NCI-H524 treated with DMSO at 0.1 percent for 48 hours (cell line): ENCODE measurements at places on chromosomes 3 and 15.

DNA sequence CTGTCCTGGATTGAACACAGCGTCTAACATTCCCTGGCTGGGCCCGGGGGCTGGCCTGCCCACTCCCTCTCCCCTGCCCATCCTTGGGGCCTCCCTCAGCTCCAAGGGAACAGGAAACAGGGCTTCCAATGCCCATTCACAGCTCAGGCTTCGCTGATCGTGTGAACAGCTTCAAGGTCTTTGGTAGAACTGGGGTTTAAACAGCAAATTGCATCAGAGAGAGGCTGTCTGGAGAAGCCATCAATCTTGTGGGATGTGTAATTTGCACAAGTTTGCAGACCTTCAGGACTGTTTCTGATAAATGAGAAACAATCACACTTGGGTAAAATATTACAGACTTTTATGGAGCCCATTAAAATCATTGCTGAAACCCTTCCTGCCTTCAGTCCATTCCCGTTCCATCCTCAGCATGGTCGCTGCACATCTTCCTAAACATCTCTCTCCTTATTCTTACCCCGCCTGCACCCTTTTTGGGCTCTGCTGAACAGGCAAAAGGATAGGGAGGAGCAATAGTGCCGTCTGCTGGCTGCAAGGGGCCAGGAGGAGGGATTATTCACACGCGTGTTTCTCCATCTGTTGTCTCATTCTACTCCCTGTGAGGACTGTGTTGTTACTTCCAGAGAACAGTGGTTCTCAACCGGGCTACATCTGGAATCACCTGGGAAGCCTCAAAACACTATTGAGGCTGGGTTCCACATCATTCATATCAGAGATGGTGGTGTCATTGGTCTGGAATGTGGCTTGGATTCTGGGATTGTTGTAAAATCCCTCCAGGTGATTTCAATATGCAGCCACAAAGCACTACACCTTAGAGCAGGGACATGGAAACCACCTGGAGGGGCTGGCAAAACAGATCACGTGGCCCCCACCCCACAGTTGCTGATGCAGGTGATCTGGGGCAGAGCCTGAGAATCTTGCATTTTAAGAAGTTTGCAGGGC lies 116.3 kb downstream of the CLSTN2 start:
- DNase-seq: peak; percentile 83

GRCh38 chr15:50218291-50218690 lies 36.3 kb downstream of the SLC27A2 start:
- DNase-seq: no peak

DNA sequence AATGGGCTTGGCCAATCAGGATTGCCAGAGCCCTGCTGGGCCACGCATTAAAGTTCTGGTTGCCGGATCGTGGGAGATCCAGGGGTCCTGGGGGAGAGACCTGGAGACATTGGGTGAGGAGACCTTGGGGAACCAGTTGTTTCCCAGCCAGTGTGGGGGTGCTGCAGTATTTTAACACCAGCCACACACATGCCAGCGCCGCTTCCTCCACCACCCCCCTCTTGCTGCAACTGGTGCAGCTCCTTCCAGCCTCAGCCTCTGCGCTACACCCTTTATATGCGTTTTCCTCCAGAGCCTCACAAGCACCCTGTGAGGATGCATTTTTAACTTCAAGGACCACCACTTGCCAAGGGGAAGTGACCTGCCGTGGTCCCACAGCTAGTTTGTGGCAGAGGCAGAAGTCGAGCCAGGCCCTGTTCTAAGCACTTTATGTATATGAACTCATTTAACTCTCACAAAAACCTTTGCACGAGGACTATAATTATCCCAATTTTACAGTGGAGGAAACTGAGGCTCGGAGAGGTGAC lies 29.4 kb upstream of the GRIP2 start:
- DNase-seq: no peak

DNA sequence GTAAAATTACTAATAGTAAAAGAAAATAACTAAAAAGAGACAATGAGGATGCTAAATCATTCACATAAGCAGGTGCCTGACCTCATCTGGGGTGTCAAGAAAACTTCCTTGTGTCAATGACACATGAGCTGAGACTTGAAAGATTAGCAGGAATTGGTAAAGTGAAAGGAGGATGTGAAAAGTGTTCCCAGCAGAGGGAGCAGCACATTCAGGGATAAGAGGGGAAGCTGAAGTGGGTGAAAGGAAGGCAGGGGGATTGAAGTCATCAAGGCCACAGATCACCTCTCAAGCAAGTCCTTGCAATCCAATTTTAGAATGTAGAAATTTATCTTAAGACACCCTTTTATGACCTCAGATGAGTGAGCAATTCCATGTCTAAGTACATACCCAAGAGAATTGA lies 60.2 kb upstream of the ACP3 start:
- DNase-seq: peak; percentile 43

- no peak for DNase-seq
Measured at GRCh38 chr15:87633525-87633924, 623.0 kb downstream of the NTRK3 start.

GRCh38 chr3:172312001-172312400 lies 136.3 kb downstream of the GHSR start:
- DNase-seq: no peak

DNA sequence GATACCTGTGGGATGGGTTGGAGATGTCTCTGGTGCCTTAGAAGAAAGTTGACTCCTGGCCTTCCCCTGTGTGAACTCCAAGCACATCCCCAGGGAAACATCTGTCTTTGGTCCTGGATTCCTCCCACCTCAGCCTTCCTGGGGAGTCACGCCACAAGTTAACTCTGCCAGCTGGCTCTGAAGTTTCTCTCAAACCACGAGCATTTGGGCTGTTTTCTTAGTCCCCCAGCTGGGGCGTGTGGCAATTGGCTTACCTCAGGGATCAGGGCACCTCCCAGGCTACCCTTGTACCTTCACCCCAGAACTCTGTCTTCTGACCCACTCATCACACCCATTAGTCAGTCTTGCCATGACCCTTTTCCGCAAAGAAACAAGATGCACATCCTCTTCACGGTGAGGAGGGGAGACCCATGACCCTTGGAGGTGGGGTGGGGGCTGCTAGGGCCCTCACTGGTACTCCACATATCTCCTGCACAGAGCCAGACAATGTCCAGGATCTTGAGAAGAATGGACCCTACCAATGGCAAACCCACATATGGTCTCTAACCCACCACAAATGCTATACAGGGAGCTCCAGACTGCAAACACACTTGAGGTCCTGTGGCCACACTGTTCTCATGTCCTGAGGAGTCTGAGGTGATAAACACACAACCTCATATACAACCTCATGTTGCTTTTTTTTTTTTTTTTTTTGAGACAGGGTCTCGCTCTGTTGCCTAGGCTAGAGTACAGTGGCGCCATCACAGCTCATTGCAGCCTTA lies 3.9 kb downstream of the NEIL1 start:
- DNase-seq: no peak

DNA sequence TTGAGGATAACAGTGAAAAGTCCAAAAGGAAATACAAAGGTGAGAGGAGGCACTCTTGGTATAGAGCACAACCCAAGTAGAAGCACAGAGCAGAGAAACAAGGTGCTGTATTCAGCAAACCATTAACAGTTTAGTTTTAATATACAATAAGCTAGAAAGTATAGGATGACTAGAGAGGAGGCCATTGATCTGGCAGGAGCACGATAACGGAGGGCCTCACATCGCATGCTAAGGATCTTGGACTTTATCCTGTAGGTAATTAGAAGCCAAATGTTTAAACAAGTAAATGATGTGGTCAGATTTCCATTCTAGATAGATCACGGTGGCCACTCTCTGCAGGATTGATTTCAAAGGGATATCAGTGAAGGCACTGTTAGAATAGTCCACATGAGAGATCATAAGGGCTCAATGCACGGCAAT lies 935.0 kb downstream of the ROBO1 start:
- no peak for DNase-seq

DNA sequence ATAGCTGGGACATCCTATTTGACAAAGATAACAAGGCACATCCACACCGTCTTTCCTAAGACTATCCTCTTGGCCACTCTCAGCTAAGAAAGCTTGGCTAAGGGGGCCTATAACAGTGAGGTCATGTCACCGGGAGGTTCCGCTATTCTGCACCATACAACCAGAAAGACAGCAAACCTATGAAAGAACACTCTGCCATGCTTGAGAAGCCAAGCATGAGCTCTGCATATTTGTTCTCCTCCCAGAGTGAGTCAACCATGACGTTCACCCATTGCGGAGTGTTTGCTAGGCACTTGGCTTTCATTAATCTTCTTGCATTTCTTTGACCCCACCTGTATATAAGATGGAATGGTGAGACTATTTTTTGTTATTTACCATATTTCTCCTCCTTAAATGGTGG lies 141.2 kb downstream of the GMNC start:
- no peak for DNase-seq

GRCh38 chr3:34890247-34890646 lies 749.1 kb upstream of the ARPP21 start:
- DNase-seq: no peak

DNA sequence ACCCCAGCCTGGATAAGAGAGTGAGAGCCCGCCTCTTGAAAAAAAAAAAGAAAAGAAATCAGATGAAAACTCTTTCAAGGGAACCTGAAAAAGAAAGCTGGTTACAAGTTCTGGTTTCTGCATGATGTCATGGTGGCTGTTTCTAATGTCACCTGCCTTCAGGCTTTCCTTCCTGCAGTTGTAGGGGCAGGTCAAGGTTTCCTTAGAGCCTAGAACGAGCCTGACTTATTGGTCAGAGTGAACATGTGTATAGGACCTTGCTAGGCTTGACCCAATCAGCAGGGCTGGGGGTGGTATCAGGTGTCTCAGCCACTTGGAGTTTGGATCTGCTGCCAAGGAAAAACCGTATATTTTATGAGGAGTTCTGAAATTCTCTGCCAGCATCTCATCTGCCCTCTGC lies 3.8 kb downstream of the IVD start:
- DNase-seq: no peak

GRCh38 chr15:41648097-41648496 lies 12.1 kb upstream of the MGA start:
- no peak for DNase-seq

DNA sequence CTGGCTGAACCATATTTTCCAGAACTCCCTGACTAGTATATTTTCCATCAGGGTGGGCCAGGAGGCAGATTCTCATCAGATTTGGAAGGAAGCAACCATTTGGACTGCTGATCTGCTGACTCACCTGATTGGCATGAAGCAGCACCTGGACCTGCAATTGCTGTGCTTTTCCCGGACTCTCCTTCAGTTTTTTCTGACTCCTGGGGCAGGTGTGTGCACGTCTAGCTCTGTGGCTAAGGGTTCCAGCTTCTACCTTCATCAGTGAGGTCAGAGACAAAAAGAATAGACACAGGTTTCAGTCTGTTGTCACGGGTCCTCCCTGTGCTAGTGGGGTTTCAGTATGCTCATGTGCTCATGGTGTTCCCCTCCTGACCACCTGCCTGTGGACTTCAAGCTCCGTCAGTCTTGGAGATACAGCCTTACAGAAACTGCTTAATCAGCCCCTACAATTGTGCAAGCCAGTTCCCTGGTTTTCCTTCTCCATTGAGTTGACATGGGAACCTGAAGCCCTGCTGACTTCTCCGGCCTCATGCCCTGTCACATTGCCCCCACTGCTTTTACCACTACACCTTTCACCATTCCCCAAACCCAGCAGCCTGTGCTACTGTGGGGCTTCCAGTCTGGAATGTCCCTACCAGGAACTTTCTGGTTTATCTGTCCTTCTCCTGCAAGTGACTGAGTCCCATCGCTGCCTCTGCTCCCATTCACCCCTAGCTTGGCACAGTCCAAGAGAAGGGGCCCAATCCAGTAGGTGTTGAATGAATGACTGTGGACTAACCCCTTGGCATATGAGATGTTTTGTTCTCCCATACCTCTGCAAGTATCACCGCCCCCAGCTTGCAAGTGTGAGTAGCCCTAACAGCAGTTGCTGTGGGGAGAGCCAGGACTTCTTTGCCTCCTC lies 31.7 kb downstream of the HMCES start:
- no peak for DNase-seq

DNA sequence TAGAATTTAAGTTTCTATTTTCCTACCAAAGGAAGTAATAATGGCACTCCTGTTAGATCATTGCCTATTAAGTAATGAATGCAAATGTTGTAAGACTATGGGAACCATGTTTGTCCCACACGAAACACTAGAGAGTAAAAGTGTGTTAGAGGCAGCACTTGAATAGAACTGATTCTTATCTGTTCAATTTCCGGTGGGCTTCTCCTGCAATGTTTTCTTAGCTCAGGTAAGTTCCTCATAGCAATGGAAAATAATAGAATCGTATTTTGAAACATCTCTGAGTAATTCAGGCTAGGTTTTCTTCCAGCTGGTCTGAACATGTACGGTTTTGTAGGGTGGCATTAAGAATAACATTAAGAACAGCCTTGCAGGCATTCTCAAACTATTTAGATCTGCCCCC lies 145.3 kb upstream of the LIPC start:
- no peak for DNase-seq
